ENCODE measurements at places on chromosomes 3 and 15.

GRCh38 chr3:187798531-187799530, 53.6 kb upstream of the BCL6 start:
- no peak for DNase-seq

- DNase-seq: no peak
Observed at GRCh38 chr3:187811585-187812250, 66.5 kb upstream of the BCL6 start.

- DNase-seq: no peak
Observed at GRCh38 chr15:83873966-83874365, 220.0 kb downstream of the ADAMTSL3 start.

- DNase-seq: no peak
Observed at GRCh38 chr15:88337993-88338392, 81.5 kb upstream of the NTRK3 start.

GRCh38 chr15:26083896-26084295, 220.8 kb upstream of the ATP10A start:
- no peak for DNase-seq

DNA sequence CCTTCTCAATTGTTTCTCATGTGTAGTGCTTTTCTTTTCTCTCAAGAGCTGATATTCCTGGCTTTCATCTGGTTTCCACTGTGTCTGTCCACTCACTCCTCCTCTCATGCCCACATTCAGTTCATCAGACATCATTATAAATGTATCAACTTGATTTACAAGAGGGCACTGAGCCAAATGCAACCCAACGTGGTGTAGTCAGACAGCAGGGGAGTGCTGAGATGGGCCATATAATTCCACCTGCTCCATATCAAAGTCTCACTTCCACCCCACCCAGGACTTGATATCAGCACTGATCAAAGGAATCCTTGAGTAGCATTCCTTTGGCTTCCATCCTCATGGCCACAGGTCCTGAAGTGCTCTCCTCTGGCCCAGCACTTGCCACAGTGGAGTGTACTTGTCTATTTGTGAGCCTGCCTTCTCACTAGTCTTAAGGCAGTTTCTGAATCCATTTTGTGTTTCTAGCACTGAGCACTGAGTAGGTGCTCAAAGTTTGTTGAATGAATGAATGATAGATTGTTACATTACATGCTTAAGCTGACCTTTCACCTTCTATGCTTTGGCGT, 252.8 kb downstream of the CLSTN2 start:
- no peak for DNase-seq

GRCh38 chr15:64461721-64462162, 1.4 kb downstream of the ZNF609 start:
- DNase-seq: peak; percentile 46

- DNase-seq: no peak
Observed at GRCh38 chr3:180979961-180980360, 9.6 kb downstream of the DNAJC19 start.

GRCh38 chr15:73286311-73286710, 82.4 kb downstream of the HCN4 start:
- no peak for DNase-seq

GRCh38 chr3:52742418-52743041, 28.2 kb downstream of the NEK4 start:
- DNase-seq: no peak

GRCh38 chr3:104564045-104564643, 802.6 kb upstream of the ALCAM start:
- DNase-seq: peak; percentile 76

- peak; percentile 64 for DNase-seq
Observed at GRCh38 chr3:51024765-51025632, 350.3 kb downstream of the DOCK3 start.

DNA sequence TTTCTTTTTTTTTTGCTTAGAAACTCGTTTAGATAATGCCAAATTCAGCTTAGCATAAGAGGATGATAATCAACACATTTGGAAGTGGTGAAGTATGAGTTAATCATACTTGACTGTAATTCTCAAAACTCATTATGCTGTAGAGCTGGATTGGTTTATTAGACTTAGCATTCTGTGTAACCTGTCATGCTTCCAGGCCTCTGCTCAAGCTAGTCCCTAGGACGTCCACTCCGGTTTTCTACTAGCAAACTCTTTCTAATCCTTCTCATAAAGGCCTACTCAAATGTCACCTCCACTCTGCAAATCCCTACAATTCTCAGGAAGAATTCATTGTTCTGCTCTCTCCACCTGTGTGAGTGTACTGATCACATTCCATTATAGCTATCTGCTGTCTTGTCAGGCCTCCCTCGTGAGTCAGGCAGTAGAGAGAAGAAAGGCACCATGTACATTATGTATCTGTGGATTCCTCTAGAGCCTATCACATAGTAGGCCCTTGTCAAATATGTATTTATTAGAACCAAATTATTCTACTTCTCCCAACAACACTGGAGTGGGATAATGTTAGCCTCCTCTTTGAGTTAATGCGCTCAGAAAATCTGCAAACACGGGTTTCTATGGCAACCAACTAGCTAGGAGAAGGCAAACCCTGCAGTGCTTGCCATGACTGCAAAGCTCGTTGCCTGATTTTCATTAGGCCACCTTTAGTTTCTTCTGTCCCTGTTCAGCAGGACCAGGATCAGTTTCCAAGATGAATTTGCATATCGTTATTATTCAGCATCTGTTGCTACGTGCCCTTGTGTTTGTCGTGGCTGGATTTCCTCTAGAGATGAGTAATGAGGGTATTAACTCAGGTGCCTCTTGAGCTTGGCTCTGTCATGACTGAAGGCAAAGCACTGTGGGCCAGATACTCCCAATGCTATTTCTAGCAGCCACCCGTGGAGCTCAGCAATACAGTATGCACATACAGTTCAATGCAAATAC, 30.7 kb downstream of the ATP13A5 start:
- no peak for DNase-seq

DNA sequence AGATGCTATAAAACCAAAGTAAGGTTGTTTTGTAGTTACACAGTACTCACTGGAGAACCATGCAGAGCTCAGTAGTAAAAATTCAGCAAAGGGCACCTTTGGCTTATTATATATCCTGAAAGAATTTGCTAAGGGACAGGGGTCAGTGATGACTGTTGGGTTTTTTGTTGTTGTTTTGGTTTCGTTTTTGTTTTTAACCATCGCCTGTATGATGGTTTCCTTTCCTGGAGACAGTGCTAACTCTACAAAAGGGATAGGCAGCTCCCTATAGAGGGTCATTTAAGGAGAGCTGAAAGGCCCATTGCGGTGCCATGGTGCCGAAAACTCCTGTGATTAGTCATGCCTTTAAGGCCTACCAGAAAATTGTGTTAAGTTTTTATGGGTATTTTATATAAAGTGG, 118.2 kb upstream of the GOLIM4 start:
- no peak for DNase-seq

DNA sequence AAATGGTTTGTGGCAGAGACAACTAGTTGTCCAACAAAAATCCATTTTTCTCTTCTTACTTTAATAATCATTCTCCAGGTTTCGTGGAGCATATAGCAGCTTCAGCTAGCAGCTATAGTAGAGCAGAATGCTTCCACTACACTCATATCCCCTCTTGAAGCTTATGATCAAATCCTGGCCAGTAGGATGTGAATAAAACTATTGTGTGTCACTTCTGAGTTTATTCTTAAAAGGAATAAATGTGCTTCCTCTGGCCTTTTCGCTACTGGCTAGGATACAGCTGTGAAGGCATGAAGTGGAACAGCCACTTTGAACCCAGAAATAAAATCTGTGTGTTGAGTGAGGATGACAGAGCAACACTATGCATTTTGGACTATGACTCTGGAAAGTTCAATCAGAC, 7.8 kb upstream of the CPOX start:
- no peak for DNase-seq

DNA sequence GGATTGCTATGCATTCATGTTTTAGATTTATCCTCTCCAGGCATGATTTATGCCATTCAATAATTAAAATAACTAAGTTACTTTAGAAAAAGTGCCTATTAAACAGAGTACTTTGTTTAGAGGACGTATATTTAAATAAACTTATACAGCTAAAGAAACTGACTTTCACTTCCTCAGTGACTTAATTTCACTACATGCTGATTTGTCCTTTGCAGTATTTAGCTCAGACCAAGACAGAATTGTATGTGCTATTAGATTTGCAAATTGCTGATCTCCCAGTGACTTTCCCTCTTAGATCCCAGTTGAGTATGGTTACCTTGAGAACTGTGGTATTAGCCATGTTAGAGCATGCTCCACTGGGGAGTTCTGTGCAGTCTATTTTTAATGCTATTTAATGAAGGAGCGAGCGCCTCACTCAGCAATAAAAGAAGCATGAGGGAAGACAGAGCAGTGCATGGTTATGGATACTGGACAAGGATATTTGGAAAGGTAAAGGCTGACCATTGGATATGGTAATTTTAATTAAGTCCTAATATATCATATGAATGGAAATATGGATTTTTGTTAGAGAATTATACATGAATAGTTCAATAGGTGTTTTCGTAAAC, 2.7 kb downstream of the ARPP21 start:
- DNase-seq: no peak

GRCh38 chr3:44337248-44337785, 1.2 kb upstream of the TCAIM start:
- no peak for DNase-seq

- DNase-seq: peak; percentile 24
Observed at GRCh38 chr3:58998476-58999117, 51.2 kb downstream of the CFAP20DC start.

- no peak for DNase-seq
Observed at GRCh38 chr3:88811096-88811495, 296.3 kb upstream of the EPHA3 start.

- DNase-seq: no peak
Observed at GRCh38 chr3:11162401-11163345, 8.4 kb downstream of the HRH1 start.

GRCh38 chr15:47415539-47415971, 301.8 kb upstream of the SEMA6D start:
- no peak for DNase-seq

- peak; percentile 44 for DNase-seq
Observed at GRCh38 chr3:196192524-196193051, 18.6 kb downstream of the ZDHHC19 start.

GRCh38 chr3:47646362-47646761, 67.7 kb upstream of the CSPG5 start:
- no peak for DNase-seq

GRCh38 chr15:60773901-60774300, 295.0 kb upstream of the ICE2 start:
- DNase-seq: no peak

DNA sequence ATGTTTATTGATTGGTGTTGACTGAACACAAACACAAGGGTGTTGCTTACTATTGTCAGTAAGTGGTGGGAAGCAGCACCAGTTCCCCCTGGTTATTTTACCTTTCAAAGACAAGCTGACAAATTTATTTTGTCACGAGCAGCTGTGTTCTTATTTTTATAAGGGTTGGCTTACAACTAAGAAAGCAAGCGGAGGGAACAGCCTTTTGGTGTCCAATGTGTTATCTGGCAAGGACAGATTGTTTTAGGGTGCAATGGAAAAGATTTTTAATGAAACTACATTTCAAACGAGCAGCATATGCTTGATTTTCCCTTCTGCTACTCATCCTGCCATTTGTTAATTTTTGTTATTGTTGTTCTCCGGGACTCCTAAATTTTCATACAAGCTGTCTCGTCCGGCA, 920.6 kb upstream of the CFAP20DC start:
- no peak for DNase-seq

- DNase-seq: no peak
Observed at GRCh38 chr3:125048282-125048681, 7.5 kb downstream of the HEG1 start.

- DNase-seq: no peak
Observed at GRCh38 chr15:51104512-51104911, 9.8 kb upstream of the TNFAIP8L3 start.

DNA sequence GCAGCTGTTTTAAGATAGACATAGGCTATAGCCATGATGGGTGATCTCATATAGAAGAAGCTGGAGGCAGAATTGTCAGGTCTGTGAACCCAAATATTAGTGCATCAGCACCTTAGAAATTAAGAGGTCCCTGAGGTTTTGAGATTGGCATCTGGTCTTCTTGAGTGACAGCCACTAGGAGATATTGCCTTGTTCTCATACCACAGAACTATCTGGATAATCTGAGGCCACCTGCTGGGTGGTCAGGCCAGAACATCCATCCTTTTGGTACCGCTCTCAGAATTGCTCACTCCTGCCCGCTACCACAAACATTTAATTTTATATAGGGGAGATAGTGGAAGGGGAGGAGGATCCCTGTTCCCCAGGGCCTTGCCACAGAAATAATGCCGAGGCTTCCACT, 210.6 kb upstream of the ZPLD1 start:
- no peak for DNase-seq

GRCh38 chr3:23761440-23761896, 44.3 kb upstream of the UBE2E1 start:
- no peak for DNase-seq

DNA sequence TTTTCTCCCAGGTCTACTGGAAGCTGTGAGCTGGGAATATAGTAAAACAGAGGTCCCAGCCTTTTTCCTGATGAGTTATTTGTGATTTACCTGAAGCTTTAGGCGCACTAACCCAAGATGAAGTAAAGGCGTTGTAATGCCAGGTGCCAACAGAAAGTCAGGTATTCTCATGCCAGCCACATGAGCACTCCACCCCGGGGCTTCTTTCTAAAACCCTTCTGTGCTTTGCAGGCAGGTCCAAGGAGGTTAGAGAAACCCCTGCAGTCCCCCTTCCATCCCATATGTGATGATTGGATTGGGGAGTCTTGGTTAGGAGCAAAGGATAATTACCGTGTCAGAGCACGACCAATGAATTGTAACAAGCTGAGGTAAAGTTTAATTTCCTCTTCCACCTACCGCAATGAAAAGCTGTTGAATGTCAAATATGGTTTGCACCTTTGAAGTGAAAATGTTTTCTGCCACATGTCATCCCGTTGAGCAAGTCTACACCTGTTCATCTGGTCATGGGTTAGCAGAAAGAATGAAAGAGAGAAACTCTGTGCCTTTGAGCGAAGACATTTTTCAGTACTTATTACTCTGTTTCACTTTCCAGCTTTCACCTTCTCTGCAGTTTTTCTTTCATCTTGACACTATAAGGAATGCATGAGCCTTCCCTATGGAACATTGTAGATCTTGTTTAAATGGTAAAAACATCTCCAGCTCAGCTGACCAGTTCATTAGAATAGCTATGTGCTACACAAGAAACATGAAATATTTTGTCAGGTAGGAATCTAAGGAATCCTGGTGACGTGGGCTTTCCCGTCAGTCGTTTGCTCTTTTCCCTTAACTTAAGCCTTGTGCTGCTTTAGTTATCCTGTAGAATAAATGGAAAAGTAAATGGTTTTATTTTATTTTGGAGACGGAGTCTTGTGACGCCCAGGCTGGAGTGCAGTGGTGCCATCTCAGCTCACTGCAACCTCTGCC, 204.6 kb upstream of the IL12A start:
- no peak for DNase-seq

DNA sequence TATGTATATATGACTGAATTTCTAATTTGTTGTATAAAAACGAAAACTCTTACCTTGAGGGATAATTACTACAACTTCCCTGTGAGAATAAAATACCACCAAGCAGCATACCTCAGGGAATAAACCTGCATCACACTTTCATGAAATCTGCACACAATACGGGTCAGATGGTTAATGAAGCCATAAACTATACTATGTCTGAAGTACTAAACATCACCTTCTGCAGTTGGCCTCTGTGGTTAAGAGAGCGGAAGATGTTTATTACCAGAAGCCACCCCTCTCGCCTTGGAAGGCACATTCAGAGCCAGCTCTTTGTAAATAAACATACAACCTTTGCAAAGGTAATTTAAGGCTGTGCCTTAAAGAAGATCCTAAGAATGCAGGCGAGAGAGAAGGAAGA, 462.1 kb upstream of the NR2F2 start:
- DNase-seq: no peak

GRCh38 chr3:140188285-140188684, 253.3 kb downstream of the CLSTN2 start:
- DNase-seq: no peak

GRCh38 chr15:95263751-95264150, 1032.4 kb downstream of the MCTP2 start:
- no peak for DNase-seq
